AG08395 (cell line): ENCODE measurements at places on chromosomes 12 and 14.

DNA sequence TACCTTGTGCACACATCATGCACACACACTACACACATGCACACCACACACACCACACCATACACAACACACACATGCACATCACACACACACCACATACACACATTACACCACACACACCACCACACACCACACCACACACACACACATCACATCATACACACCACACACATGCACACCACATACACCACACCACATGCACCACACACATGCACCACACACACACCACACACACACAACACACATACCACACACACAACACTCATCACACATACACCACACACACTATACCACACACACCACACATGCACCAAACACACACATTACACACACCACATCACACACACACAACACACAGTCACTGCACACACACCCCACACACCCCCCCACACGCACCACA lies 38.1 kb downstream of the SDR9C7 start:
- no peak for DNase-seq

GRCh38 chr12:50050410-50051098 lies 6.8 kb upstream of the ASIC1 start:
- peak; percentile 50 for DNase-seq

DNA sequence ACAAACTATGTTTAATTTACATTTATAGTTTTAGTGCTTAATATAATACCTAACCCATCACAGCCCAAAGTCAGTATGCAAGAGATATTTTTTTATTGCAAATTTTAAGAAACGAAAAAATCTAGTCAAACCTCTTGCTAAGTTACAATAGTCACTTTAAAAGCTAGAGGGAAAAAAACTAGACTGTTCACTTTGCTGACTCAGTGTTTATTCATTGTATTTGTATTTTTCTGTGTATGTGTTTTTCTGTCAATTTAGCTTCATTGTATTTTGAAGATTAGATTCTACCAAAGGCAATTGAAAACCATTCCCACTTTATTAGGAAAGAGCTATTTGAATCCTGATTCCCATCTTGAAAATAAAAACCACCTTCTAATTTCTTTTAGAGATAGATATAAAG lies 891.5 kb downstream of the SLC16A7 start:
- DNase-seq = no peak

- no peak for DNase-seq
These were observed 87.3 kb downstream of the TTC7B start for GRCh38 chr14:90728951-90729350.

GRCh38 chr12:74021937-74022336 lies 515.7 kb upstream of the ATXN7L3B start:
- DNase-seq = peak; percentile 2

DNA sequence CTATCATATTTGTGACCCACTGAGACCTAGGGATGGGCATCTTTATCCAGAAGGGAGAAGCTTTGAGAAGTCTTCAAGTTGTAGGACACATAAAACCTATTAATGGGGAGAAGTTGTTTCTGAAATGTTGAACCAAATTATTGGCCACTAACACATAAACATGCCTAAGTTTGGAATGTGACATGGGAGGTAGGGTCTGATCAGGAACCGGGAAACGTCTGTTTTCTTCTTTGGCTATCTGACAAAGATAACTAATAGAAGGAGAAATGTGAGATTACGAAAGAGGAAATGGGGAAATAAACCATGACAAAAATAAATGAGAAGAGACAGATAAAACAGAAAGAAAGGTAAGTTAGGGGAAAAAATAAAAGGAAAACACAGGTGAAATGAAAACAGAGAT lies 425.2 kb downstream of the EGLN3 start:
- no peak for DNase-seq

- DNase-seq = no peak
These were observed 18.2 kb downstream of the ANKRD9 start for GRCh38 chr14:102491366-102491765.

DNA sequence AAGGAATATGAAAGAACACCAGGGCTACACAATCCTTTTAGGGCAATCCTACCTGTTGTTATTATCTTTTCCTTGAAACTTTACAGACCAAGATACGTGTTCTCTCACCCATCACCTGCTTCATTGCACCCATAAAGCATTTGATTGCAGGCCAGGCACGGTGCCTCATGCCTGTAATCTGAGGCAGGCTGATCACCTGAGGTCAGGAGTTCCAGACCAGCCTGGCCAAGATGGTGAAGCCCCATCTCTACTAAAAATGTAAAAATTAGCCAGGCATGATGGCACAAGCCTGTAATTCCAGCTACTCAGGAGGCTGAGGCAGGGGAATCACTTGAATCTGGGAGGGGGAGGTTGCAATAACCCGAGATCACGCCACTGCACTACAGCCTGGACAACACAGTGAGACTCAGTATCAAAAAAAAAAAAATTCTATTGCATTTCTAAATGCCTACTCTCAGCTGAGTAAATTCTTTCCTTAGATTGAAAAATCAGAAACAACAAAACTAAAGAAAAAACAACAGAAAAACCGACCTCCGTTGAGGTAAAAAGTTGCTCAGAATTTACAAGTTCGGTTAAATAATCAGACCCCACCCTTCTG lies 183.7 kb upstream of the TMEM132C start:
- no peak for DNase-seq

DNA sequence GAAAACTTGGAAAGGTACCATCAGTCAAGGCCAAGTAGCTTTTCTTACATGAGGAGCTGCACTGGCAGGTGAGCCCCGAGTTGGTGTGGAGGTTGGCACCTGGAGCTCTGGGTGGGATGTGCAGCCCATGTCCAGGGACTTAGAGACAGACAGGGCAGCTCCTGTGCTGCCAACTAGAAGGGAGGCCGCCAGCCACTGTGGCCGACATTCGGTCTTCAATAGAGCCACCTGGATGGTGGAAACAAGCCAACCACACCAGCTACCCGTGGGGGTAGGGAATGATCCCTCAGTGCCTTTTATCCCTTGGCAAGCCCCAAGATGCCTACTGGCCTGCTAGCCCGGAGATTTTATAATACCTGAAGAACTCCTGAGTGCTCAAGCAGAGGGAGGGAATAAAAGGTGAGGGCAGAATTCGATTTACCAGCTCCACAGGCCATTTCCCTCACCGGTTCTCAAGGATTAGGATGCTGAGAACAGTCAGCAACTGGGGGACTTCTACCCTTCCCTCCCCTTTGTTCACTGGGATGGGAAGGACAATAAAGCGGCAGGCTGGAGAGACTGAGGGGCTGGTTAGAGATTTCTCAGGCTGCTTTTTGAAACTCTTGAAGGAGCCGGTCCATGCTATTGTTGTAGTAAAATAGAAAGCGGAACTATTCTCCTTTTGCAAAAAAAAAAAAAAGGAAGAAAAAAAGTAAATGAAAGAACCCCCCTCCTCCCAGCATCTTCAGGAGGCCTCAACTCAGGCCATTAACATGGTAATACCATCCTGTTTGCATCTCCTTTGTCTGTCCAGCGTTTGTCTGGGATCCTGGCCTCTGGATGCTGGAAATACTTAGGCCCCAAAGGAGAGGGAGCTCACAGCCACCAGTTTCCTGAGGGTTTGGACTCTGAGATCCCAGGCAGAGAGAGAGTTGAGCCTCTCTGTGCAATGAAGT lies 321.6 kb downstream of the ZFP36L1 start:
- no peak for DNase-seq

- DNase-seq = no peak
These were observed 22.1 kb downstream of the FGD6 start for GRCh38 chr12:95195122-95195521.

DNA sequence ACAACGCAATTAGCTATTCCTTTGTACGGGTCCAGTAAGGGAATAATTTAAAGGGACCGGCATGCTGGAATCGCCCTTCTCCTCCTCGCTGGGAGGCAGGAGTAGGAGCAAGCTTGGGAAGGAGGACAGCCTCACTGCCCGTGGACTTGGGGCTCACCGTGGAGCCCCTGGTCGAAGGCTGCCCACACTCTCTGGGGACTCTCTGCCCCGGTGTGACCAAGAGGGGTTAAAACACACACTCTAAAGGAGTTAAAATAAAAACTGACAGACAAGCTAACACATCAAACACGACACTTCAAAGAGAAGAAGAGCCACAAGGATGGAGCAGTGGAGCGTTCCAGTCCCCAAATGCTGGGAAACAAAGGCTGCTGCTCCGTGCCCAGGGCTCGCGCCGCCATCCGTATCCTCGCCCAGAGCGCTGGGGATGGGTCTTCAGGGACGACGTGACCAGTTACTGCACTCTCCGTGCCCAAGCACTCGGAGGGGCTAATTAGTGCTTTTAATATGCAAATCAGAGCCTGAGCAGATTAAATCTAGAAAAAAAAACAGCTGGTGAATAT lies 123.3 kb downstream of the PAPOLA start:
- no peak for DNase-seq

GRCh38 chr12:31896514-31897039 lies 62.6 kb upstream of the RESF1 start:
- no peak for DNase-seq

DNA sequence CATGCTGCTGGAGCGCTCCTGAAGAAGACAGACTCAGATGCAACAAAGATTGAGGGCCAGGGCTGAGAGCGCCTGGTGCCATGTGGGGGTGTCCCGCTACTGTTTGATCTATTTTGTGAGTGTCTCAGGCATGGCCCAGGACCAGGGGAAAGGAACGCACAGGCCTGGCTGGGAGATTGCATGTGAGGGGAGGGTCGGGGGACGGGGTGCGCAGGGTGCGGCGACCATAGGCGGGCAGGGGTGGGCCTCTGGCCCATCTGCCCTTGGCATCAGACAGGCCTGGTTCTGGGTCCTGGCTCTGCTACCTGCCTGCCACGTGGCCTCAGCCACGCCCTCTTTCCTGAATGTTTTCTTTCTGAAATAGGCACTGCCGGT lies 47.5 kb downstream of the BEGAIN start:
- DNase-seq = no peak

GRCh38 chr14:75752907-75753594 lies 92.0 kb downstream of the TTLL5 start:
- DNase-seq = peak; percentile 47

GRCh38 chr14:65661865-65662264 lies 249.3 kb downstream of the FUT8 start:
- no peak for DNase-seq

DNA sequence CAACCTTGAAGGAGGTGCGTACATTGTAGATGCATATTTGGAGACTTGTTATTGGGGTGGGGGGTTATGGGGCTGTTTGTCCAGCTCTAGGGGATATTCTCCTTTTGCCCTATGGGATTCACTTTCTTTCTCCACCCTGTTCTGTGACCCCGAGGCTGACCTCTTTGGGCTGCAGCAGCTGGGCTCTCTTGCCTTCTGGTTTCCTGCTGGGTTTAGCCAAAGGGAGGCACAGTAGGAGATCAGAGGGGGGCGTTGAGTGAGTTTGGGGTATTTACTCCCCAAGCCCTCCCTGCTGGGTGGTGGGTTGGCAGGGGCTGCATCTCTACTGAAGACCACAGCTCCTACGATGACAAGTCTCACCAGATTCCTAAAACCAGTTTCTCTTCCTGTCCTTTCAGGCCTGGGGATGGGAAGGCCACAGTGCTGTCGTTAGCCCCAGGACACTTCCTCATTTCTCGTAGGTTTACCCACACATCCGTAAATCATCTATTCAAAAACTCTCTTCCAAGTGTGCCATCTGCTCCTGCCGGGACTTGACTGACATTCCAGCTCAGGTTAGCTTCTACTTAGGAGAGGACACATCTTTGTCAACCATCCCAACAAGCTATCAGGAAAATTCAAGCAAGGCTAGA lies 127.1 kb downstream of the TMEM30B start:
- DNase-seq = no peak

- no peak for DNase-seq
These were observed 191.0 kb downstream of the FBXL14 start for GRCh38 chr12:1403417-1403816.

DNA sequence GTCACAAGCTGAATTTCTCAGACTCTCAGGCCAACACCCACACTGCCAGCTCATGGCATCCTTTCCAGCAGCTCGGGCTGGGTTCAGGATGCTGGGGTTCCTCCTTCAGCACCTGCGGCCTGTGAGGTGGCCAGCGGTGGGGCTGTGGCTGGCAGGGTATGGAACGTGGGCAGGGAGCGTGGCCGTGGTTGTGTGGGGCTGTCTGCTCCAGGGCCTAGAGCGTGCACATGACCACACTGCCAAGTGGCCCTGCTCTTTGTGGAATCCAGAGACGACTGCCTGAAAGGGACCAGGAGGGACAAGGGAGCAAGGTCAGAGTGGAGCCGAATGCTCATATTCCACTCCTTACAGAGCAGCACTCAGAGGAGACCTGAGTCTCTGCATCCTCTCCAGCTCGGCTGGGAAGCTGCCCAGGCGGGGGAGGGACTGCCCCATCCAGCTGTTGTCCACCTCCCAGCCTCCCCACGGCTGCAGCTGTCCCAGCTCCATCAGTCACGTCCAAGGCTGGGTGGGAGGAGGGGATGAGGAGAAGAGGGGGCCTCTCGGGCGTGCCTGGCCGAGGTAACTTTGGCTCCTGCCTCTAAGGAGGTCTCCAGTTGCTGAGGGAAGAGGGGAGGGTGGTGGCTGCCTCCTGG lies 71.3 kb downstream of the TSPAN9 start:
- no peak for DNase-seq

DNA sequence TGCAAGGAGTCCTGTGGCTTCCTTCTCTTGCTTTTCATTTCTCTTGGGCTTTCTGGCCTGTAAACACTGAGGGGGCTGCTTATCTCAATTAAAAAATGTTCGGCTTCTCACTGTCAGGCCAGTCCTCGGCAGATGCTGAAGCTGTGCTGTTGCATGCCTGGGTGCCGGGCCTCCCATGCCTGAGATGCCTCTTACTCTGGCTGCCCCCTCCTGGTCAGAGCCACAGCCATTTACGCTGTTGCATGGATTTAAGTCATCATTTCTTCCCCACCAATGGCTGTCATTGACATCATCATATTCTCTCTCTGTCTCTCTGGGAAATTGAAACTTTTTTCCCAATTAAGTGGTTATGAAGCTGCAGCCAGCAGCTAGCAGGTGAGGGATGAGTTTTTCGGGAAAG lies 53.7 kb downstream of the FOXN4 start:
- DNase-seq = no peak

- DNase-seq = no peak
These were observed 3.4 kb downstream of the KANSL2 start for GRCh38 chr12:48678551-48679185.

- DNase-seq = no peak
These were observed 228.1 kb downstream of the ANO2 start for GRCh38 chr12:5716976-5717375.

- peak; percentile 80 for DNase-seq
These were observed 5.1 kb upstream of the MAGOHB start for GRCh38 chr12:10618338-10618987.

GRCh38 chr12:76698966-76699365 lies 64.9 kb upstream of the ZDHHC17 start:
- no peak for DNase-seq

- DNase-seq = peak; percentile 95
These were observed 15.2 kb upstream of the PEBP1 start for GRCh38 chr12:118120579-118121363.
